ENCODE measurements at places on chromosomes 5 and 9.

- DNase-seq, result peak; percentile 65
These were observed 233.2 kb downstream of the FBXL17 start for GRCh38 chr5:108148715-108149139.

GRCh38 chr5:74974451-74975091 lies 77.8 kb downstream of the GCNT4 start:
- no peak for DNase-seq

GRCh38 chr9:126844085-126844484 lies 16.4 kb upstream of the ZBTB34 start:
- DNase-seq, result peak; percentile 58

GRCh38 chr5:54214722-54215121 lies 95.7 kb downstream of the ARL15 start:
- DNase-seq, result no peak

- no peak for DNase-seq
These were observed 215.3 kb downstream of the MEF2C start for GRCh38 chr5:88667496-88668201.

DNA sequence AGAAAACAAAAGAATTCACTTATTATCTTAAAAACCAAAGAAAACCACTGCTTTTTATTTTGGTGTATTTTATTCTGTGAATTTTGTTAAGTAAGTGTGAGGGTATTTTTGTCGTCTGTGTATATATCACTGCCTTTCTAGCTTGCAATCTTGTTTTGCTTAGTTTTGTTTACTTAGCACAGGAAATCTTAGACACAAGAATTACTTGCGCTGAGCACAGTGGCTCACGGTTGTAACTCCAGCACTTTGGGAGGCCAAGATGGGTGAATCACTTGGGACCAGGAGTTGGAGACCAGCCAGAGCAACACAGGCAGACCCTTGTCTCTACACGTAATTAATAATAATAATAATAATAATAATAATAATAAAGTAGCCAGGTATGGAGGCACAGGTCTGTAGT lies 230.3 kb downstream of the PAPPA start:
- DNase-seq, result peak; percentile 55

DNA sequence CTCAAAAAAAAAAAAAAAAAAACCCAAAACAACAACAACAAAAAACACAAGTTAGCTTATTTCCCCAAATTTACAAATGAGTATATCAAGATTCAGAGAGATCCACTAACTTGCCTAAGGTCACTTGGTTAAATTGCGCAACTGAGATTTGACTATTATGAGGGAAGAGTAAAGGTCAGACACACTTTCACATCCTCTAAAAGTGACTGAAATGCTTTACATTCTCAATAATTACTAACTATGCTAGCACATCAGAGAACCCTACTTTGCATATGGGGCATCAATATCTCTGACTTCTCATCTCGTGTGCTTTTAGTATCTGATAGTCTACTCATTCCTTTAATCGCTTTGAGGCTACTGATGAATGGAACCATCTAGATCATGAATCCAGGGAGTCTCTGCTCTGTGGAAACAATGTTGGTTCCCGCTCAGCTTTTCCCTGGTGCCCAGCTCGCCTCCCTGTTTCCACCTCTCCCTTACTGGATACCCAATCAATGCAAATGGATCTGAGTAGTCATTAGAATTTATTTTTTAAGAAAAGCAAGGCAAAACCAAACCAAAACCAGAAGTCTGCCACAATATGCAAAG lies 182.1 kb upstream of the TRIM32 start:
- DNase-seq, result no peak

DNA sequence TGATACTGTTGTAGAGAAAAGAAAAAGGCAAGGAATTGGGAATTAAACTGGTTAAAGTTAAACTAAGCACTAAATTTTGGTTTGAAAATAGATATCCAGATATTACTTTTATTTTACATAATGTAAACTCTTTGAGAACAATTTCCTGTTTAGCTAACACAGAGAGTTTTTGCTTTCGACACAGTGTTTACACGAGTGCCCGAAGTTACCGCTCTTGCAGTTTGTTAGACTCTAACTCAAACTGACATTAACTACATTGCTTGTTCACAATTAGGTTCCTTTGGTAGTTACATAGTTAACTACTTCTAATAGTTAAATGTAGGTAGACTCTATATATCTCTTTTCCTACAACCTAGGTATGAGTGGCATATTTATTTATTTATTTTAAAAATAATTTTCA lies 117.1 kb upstream of the CHD1 start:
- no peak for DNase-seq

- peak; percentile 8 for DNase-seq
These were observed 54.1 kb downstream of the MRPS30 start for GRCh38 chr5:44862808-44863207.

DNA sequence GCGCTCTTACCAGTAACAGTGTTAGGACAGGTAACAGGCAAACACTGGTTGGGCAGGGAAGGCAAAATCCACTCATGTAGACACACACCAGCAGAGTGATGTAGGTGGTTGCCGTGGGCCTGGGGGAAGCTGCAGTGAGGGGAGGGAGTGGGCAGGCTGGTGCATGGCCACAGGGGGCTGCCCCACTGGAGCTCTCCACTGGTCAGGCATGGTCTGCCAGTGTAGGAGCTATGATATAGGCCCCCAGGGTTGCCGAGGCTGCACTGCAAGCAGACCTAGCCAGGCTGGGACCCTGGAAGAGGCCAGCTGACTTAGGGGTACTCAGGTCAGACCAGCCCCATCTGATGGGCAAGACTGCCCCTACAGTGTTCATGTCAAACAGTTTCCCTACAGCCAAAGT lies 154.6 kb downstream of the GDNF start:
- DNase-seq, result no peak

- no peak for DNase-seq
These were observed 741.5 kb upstream of the RGMB start for GRCh38 chr5:98031926-98032325.

DNA sequence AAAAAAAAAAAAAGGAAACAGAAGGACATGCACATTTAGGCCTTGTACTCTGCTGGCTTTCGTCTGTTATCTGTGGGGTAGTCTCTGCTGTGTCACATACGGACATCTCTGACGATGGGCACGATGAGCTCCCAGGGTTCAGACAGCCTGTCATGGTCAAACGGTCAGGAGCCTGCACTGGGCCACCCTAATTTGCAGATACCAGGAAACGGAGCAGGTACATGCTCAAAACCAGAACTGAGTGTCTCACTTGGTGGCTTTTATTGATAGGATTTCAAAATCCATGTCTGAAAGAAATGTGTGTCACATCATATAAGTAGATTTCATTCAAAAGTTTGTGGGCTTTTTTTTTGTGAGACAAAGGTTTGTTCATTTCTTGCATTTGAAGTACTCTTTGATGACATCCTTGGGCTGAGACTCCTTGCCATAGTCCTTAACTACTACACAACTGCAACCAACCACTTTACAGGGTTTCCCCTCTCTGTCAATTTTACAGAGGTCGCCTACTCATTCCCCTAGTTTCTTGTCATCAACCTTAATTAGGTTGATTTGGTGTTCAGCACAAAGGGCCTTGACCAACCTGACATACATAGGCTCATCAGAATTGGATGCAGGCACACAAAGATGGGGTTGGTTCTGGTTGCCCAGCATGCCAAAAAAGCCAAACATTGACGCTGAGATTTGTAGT lies 9.0 kb downstream of the CKMT2 start:
- no peak for DNase-seq

DNA sequence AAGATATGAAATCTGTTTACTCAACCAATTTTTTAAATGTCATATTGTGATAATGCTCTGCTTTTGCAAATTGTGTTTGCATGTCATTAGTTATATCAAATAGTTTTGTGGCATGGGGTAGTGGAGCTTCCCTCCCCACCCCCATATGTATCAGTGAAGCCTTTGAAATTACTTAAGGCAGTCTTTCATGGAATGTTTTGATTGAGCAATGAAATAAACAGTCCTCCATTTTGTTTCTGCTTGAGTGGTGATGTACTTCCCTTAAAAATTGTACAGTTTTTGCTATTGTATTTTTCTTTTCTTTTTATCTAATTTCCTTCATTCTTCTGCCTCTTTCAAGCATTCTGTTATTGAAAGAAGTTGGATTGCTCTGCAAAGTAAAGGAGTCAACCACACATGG lies 3.5 kb downstream of the SOWAHA start:
- peak; percentile 70 for DNase-seq

- peak; percentile 68 for DNase-seq
These were observed 32.6 kb downstream of the SPATA31D1 start for GRCh38 chr9:82021198-82021597.

DNA sequence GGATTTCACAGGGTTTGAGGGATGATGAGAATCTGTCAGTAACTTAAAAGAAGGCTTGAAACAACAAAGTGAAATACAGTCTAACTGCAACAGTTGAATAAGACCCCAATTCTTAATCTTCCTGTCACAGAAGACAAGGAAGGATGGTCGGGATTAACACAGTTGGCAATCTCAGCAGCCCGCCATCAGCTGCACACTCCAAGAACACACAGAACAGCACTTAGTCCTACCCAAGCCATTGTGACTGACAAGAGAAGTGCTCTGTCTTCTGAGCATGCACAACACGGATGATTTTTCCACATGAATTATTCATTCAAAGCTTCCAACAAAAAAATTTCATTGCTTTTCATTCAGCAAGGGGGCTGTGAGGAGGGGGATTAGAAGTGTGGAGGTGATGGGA lies 576.1 kb downstream of the TLE4 start:
- no peak for DNase-seq

DNA sequence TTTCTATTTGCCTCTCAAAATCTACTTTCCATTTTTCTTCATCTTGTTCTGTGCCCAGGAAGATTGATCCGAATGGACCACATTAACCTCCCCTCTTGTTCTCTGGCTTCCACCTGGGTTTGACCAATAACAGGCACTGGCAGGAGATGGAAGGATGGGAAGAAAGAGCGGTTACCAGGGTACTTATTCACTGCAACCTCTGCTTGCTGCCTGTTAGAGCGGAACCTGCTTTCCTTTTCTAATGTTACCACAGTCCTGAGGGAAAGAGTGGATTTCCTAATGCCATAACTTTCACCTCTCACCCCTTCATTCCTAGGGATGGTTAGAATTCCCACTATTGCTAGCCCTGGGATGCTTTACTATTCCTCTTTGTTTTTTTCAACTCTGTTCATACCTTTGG lies 262.1 kb downstream of the RFX3 start:
- DNase-seq, result no peak

DNA sequence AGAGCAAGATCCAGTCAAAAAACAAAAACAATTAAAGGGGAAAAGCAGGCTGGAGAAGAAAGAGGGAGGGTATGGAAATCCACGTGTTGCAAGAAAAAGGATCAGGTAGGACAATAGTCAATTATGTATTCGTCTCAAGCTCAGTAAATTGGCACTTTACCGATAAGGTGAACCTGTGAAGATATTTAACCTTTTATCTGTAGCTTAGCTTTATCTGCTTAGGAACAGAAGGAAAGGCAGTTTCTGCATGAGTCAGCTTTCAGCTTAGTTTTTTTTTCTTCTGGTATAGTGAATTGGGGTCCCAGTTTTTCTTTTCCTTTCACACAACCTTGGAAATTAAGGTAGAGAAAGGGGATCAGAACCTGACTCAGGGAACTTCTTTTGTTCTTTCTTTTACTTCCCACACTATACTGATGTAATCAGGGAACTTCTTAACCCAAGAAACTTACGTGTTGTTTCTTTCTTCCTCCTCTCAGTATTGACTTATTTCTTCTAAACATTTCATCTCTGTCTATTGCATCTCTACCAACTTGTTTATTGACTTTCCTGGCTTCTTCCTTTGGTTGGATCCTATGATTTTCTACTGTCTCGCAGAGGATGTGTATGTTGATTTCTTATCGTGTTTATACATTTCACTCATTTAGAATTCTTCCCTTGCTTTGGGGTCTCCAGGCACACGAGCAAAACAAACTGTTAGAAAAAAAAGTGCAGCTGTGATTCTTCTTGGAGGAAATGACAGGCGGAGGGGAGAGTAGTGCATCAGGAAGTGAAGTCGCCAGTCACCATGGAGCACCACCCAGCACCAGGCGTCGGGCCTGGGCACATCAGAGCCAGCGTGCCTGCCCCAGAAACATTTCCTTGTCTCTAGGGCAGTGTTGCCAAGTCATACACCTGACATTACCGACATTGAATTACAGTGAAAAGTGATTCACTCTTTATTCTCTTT lies 123.0 kb upstream of the LHFPL2 start:
- no peak for DNase-seq

- DNase-seq, result no peak
These were observed 270.1 kb downstream of the HSPA4 start for GRCh38 chr5:133321833-133322420.

DNA sequence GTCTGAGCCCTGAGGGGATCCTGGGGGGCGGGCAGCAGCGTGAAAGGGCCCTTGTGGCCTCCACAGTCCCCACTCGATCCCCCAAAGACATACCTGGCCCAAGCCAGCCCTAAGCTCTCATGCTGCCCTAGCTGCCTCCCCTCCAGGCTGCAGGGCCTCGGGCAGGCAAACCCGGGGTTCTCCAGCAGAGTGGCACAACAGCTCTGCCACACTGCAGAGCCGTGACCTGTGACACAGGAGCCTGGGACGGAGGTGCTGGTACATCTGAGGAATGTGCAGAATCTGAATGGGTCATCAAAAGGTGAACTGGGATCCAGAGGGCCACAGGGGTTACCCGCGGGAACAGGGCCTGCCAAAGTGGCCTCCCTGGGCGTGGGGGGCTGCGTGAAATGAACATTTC lies 163.2 kb downstream of the DAB2IP start:
- DNase-seq, result no peak

- peak; percentile 22 for DNase-seq
These were observed 7.4 kb downstream of the DMRTA1 start for GRCh38 chr9:22454016-22454415.

DNA sequence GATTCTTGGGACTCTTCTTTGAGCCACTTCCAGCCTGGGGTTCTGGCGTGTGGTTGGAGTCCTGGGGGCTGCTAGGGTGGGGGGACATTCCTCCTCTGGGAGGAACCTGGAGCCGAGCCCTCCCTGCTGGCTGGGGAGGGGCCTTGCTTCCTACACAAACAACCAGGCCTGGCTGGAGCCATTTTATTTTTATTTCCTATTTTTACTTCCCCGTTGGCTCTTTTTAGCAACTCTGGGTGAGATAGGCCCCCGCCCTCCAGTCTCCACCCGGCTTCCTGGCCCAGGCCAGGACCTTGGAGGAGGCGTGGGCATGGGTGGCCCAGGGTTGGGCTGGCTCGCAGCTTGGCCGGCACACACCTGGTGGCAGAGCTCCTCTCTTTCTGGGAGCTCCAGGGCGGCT lies 15.1 kb downstream of the RXRA start:
- DNase-seq, result no peak

- DNase-seq, result no peak
These were observed 2.1 kb upstream of the CAMK2A start for GRCh38 chr5:150291388-150292385.

- DNase-seq, result peak; percentile 4
These were observed 847.9 kb downstream of the EFNA5 start for GRCh38 chr5:106822851-106823250.
